ENCODE measurements at places on chromosomes 1 and 21.
A peak's percentile ranks its signal among the peaks of the same experiment; 100 is the strongest.

DNA sequence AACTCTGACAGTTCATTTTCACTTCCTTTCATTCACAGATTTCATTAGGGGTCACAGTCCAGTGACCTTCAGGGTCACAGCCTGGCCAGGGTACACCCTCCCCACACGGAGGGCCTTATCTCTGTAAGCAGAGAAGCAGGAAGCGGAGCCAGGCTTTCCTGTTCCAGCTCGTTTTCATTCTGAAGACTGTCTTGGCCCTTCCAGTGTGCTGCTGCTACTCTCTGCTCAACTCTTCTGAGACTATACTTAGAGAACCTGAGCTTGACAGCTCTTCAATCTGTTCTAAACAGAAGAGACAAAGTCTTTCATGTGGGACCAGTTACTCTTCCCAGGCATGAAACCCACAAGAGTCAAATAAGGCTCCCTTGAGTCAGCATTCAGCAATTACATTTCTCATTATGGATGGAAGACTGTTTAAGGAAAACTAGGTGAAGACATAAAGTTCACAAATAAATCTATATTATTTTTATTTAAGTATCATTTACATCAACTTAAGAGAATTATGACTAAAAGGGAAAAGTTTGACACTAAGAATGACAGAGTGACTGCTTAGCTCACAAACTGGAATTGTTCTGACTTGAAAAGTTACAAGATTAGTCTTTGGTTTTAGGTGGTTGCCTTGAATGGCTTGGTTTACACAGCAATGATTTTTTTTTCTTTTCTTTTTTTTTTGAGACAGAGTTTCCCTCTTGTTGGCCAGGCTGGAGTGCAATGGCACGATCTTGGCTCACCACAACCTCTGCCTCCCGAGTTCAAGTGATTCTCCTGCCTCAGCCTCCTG lies 4.8 kb upstream of the TDRD10 start:
- DNase-seq, result peak; percentile 38
- no peak overlapping the region for H3K4me3 ChIP-seq
- H3K4me1 ChIP-seq, result peaks cover 5% of the 10 kb centered on the region
- H3K27ac ChIP-seq, result peak overlapping the region; percentile 15
- no peaks in the 10 kb centered on the region for H3K36me3 ChIP-seq
- peaks cover 46% of the 10 kb centered on the region for H3K27me3 ChIP-seq

GRCh38 chr1:85629532-85629920 lies 49.0 kb downstream of the CCN1 start:
- DNase-seq, result no peak
- H3K4me3 ChIP-seq, result no peak overlapping the region
- no peaks in the 10 kb centered on the region for H3K36me3 ChIP-seq
- H3K27me3 ChIP-seq, result no peaks in the 10 kb centered on the region
- H3K27ac ChIP-seq, result peak overlapping the region; percentile 90

DNA sequence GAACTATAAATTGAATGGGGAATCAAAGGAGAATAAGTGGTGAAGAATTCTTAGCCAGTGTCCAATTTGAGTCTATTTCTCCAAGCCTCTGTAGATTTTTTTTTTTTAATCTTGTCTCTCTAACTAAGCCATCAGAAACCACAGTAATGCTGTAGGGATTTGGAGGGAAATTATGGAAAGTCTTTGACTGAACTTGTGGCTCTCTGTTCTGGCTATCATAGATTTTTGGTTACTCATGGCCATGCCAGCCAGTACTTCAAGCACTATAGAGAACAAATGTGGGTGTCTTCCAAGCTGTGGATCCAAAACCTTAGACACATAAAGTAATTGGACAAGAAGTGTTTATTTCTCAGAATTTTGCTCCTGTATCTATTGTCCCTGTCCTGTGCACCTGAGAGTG lies 147.9 kb downstream of the LRRC40 start:
- no peaks in the 10 kb centered on the region for H3K4me1 ChIP-seq
- H3K36me3 ChIP-seq, result no peaks in the 10 kb centered on the region

DNA sequence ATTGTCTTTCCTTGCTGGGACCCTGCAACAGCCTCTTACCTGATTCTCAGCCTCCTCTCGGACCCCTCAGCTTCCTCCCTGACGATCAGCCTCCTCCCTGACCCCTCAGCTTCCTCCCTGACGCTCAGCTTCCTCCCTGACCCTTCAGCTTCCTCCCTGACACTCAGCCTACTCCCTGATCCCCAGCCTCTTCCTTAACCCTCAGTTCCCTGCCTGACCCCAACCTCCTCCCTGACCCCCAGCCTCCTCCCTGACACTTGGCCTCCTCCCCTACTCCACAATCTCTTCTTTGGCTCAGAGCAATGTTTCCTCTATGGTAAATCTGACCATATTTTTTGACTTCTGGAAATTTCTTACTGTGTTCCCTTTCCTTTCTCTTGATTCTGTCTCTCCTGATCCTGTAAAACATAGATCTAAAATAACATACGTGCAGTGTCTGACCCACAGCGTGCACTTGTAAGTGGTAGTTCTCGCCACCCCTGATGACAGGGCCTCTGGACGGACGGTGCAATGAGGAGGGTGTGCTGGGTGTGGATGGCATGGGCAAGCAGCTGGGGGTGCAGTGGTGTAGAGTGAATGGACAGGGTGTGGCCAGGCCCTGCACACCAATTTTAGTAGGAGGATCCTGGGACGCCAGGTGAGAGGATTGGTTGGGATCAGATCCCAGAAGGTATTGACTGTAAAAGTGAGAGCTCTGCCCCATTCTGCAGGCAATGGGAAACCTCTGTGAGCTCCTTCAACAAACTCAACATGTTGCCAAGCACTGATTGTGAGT lies 264.1 kb downstream of the FOXD2 start:
- no peak overlapping the region for H3K4me3 ChIP-seq
- H3K27me3 ChIP-seq, result peaks cover 4% of the 10 kb centered on the region
- H3K27ac ChIP-seq, result no peak overlapping the region
- DNase-seq, result no peak
- peaks cover 1% of the 10 kb centered on the region for H3K4me1 ChIP-seq

GRCh38 chr1:64072089-64072793 lies 131.2 kb upstream of the UBE2U start:
- no peaks in the 10 kb centered on the region for H3K36me3 ChIP-seq
- H3K27me3 ChIP-seq, result no peaks in the 10 kb centered on the region
- no peak overlapping the region for H3K27ac ChIP-seq
- DNase-seq, result no peak
- peaks cover 21% of the 10 kb centered on the region for H3K4me1 ChIP-seq
- no peak overlapping the region for H3K4me3 ChIP-seq

DNA sequence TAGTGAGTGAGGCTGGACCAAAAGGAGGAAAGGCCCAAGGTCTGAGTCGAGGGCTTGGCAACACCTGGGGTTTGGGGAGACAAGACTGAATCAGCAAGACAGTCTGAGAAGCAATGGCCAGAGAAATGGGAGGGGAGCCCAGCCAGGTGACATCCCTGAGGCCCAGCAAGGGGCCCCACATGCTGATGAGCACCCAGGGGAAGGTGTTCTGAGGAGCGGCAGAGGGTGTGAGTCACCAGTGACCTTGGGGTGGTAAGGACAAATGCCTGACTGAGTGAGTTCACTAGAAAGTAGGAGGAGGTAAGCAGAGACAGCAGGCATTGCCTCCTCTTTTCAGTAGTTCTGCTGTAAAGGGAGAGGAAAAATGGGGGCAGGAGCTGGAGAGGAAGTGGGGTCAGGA lies 192.4 kb upstream of the GALNT2 start:
- H3K27ac ChIP-seq, result no peak overlapping the region
- no peaks in the 10 kb centered on the region for H3K4me1 ChIP-seq
- no peaks in the 10 kb centered on the region for H3K36me3 ChIP-seq
- H3K4me3 ChIP-seq, result no peak overlapping the region
- peak; percentile 59 for DNase-seq

DNA sequence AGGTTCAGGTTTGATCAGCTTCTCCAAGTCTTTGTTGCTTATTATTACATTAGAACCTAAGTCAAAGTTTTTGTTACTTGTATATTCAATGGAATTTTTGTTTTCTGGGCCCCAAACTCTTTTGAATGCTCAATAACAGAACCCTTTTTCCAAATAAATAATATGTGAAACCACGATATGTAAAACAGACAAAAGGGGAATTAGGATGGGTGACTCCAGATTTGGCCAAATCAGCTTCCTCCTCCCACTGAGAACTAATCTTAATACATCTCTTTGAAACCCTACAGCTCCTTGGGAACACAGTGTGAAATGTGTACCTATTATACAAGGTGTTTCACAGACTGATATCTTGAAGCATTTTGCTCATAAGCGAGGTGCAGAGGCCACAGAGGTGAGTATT lies 67.0 kb upstream of the TNFSF18 start:
- peaks cover 10% of the 10 kb centered on the region for H3K4me1 ChIP-seq
- DNase-seq, result no peak
- H3K4me3 ChIP-seq, result no peak overlapping the region
- no peaks in the 10 kb centered on the region for H3K27me3 ChIP-seq

Measured in hepatocyte (in vitro differentiated cells).